HFFc6 (cell line): ENCODE measurements at places on chromosomes 11 and 22.

GRCh38 chr22:39511226-39511625, 9.1 kb upstream of the ATF4 start:
- no peak for DNase-seq

GRCh38 chr11:2913776-2914175, 15.4 kb downstream of the PHLDA2 start:
- DNase-seq, result no peak

- peak; percentile 72 for DNase-seq
Observed at GRCh38 chr11:62400760-62401159, 18.1 kb upstream of the SCGB1A1 start.

DNA sequence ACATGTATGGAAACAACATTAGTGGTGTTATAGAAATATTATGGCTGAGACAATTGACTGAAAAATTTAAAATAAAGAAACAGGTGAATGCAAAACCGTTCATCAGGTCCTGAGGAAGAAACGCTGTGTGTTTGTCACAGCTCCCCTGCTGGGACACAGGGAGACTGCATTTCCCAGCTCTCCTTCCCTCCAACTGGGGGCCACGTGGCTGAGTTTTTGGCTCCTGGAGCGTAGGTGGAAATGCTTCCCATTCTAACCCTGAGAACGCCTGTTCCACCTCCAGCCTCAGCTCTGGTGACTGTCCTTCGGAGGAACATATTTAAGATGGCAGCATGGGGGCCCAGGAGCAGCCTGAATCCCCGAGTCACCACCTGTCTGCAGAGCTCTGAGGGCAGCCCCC, 398.6 kb downstream of the BRD1 start:
- no peak for DNase-seq

DNA sequence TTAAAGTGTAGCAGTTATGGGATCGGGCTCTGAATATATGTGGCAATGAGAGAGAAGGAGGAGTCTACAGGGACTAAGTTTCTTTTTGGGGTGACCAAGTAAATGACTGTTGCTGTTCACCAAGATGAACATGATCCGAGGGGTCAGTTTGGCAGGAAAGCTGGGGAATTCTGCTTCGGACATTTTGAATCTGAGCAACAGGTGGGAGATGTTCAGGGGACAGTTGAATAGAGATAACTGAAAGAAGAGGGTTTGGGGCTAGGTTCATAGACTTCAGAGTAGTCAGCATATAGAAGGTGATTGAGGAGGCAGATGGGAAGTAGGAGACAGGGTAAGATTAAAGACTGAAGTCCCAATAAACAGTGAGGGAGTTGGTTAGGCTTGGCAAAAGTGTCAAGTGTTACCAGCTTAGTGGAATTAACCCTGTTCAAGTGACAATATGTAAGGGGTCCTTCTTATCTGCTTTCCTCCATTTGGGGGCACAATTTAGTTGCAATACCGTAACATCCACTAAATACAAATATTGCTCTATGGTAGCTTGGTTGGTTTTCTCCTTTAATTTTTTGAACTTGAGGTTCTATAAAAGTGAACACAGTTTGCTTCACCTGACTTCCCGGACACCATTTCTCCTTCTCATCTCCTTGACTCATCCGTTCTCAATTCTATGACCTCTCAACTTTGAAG, 2.9 kb upstream of the ENTHD1 start:
- DNase-seq, result no peak

DNA sequence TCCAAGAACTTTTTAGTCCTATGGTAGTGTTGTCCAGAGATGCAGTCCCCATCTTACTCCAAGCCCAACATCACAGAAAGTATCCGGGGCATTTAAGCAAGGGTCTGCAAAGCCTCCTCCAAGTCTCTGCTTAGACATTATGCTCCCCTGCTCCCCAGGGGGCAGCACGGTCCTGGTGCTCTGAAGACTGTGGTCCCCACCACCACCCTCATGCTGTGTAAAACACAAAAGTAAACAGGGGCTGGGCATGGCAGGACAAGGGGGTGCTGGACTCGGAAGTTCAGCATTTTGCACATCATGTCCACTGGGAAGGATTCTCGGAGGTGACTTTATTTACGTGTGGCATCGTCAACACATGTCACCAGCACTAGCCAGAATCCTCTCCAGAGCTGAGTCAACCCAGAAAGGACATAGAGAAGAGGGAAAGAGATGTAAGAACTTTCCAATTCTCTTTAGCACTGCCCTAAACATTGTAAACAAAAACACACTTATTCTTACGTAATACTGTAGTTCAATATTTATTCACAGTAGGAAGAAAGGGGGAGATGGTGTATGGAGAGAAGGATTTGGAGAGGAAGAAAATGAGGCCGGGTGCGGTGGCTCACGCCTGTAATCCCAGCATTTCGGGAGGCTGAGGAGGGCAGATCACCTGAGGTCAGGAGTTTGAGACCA, 37.7 kb downstream of the TCIRG1 start:
- no peak for DNase-seq

- no peak for DNase-seq
Observed at GRCh38 chr11:133238027-133238426, 294.3 kb downstream of the OPCML start.

GRCh38 chr22:25666308-25666707, 75.7 kb upstream of the MYO18B start:
- DNase-seq, result no peak

DNA sequence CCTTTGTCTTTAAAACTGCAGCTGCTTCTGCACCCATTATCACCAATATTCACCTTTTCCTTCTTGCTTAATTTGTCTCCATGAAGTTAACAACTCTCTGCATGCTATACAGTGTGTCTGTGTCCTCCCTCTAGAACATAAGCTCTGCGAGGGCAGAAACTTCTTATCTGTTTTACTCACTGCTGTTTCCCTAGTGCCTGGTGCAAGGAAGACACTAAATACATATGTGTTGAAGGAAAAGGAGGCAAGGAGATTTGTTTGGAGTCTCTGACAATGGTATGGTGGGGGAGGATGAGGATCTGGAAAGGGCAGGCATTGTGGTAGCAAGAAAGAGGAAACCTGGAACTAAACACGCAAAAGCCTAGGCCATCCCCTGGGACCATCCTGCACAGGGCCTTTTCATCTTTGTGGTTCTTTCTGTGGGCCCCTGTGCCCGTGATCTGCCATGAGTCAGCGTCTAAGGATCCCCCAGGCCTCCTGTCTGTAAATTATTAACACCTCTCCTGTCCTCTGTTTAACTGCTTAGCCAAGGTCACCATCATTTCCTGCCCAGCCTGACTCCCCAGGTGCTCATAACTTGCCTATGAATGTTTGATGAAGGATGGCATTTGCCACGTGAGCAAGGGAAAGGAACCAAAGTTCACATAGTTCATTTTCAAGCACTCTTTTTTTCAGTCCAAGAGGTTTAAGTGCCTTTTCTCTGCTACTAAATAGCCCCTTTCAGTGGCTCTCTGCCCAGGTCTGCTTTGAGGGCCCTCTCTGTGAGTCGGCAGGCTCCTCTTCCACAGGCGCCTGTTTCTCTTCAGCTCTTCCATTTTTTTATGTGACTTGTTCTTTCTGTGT, 131.1 kb downstream of the RASSF10 start:
- no peak for DNase-seq

GRCh38 chr11:35629914-35630313, 11.7 kb downstream of the FJX1 start:
- peak; percentile 98 for DNase-seq

- DNase-seq, result peak; percentile 57
Observed at GRCh38 chr11:18802381-18803257, 11.0 kb upstream of the PTPN5 start.

GRCh38 chr11:4926608-4927007, 2.5 kb upstream of the OR51G1 start:
- no peak for DNase-seq

DNA sequence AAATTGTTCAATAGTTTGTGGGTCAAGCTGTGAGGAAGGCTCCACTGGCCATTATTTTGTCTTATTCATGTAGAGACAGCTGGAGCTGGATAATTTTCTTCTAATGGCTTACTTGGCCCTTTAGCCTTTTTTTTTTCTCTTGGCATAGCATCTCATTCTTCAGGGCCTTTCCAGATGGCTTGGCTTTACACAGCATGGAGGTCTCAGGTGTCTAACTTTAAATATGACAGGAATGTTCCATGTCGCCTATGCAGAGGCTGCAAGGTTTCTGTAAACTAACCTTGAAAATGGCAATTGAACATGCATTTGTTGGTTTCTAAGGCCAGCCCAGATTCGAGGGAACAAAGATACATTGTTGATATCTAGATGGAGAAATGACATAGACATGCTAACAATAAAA, 247.9 kb upstream of the CNTN5 start:
- no peak for DNase-seq

- no peak for DNase-seq
Observed at GRCh38 chr22:29719899-29720645, at the start of gene CABP7. CABP7 (plus strand) TSS chr22:29720003; CDS start chr22:29720425, 422 bp downstream.

GRCh38 chr22:41925783-41926460, 684 bp downstream of the TNFRSF13C start:
- no peak for DNase-seq

GRCh38 chr11:46253258-46254132, 24.0 kb upstream of the CREB3L1 start:
- no peak for DNase-seq

GRCh38 chr11:67268081-67268961, 2.0 kb downstream of the GRK2 start:
- no peak for DNase-seq

DNA sequence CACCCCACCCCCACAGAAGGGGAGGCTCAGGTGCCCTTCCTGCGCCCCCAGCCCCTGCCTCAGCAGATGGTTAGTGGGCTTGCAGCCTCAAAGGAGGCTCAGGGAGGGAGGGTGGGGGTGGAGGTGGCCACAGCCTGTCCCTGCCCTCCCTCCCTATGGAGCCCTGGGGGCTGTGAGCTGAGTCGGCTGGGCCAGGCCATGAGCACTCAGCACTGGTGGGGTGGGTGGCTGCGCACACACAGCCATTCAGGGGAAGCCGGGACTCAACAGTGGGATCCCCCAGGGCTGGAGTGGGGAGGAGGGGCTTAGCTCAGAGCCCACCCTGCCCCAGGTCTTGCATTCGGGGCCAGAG, 50.2 kb downstream of the FLRT1 start:
- no peak for DNase-seq

- DNase-seq, result no peak
Observed at GRCh38 chr11:57135020-57135751, 46.6 kb upstream of the LRRC55 start.

DNA sequence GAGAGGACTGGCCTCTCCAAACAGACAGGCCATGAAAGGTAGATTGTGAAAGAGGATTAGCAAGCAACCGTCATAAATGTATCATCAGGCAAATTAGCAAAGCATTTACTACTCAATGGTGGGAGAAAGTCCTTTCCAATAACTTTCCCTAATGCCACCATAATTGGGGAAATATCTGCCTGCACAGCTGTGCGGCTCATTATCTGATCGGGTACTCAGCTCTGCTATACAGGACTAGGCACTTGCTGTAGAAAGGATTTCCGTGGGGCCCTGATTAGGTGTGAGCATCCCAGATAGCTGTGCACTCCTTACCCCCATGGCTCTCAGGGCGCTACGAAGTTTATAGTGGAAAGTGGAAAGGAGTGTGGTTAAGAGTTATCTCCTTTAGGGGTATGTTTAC, 309.7 kb upstream of the PLET1 start:
- DNase-seq, result no peak

DNA sequence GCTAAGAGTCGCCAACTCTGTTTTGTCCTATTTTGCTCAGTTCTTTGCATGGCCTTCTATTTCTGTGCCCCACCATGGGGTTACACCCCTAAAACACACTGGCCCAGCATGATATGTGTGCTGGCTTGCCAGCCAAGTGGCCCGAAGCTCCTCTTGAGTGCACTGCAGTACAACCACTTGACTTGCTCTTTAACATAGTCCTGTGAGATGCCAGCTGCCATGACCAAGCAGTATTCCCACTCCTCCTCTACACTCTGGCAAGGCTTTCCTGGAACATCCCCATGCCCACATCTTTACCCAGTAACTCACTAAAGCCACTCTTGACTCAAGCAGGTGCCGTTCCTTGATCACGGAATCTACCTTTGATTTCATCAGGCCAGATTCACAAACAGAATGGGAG, 102.9 kb upstream of the GAL start:
- no peak for DNase-seq

GRCh38 chr11:67491276-67492068, 8.6 kb downstream of the AIP start:
- DNase-seq, result no peak

DNA sequence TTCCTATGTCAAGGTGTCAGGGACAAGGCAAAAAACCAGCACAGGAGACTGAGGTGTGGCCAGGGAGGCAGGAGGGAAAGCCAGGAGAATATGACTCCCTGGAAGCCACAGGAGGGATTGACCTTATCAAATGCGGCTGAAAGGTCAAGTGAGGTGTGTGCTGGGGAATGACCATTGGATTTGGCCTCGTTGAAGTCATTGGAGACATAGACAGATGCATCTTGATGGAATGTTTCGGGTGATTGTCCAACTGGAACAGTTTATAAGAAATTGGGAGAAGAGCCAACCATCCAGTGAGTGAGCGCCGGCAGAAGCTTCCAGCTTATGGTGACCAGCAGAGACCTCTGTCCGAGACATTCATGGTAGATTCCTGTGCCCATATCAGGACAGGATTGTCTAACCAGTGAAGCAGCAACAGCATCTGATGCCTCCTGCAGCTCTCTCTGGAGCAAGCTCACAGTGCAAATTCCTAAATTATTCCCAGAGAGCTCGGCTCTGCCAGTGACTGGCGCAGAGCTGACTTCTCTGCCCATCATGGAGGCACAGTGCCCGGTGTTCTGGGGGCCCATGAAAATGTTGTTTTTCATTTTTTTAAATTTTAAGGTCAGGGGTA, 95.4 kb downstream of the MYO18B start:
- no peak for DNase-seq

GRCh38 chr11:108875134-108875533, 210.3 kb downstream of the DDX10 start:
- DNase-seq, result no peak

- no peak for DNase-seq
Observed at GRCh38 chr11:116172851-116173250, 599.9 kb downstream of the BUD13 start.

DNA sequence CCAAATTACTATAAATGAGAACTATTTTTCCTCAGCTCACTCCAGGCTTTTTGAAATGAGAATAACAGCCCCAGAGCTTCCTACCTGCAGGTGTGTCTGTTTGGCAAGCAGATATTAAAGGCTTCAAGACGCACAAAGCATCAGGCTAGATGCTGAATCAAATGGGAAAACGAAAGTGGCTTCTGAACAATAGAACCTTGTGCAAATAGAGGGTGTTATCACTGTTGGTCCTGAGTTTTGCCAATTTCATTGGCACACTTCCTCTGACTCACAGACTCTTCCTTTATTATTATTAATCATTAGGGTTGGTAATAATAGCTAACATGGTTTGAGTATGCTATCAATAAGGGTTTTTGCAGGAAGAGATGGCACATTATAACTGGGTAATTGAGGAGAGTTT, 13.4 kb downstream of the SYT13 start:
- no peak for DNase-seq
